Cardiac fibroblast (primary cell): ENCODE measurements at places on chromosomes 1 and 21.
A peak's percentile ranks its signal among the peaks of the same experiment; 100 is the strongest.

DNA sequence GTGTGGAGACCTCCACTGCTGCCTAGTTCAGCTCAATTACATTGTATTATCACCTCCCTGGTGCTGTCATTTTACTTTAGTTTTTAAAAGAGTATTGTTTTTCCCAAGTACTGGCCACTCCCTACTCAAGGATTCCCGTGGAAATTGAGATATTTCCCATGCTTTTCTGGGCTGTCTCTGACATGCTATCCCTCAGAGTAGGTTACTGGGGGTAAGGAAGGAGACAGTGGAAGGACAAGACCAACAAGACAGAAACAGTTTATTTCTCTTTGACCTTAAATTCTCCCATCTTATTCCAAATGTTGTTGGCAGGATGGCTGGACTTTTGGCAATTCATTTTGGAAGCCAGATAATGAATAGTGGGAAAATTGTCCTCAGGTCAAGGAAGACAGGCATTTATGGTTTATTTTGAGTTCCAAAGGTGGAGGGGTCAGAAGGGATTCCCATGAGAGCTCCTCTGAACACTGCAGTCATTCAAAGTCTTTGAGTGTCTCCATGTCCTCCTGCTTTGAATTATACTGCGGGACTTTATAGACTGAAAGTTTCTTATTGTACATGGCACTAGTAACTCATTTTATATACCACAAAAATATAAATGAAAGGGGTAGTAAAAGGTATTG lies 20.3 kb downstream of the RGS5 start:
- DNase-seq, result no peak

- DNase-seq, result no peak
Observed at GRCh38 chr1:110316735-110317134, 22.4 kb upstream of the RBM15 start.

DNA sequence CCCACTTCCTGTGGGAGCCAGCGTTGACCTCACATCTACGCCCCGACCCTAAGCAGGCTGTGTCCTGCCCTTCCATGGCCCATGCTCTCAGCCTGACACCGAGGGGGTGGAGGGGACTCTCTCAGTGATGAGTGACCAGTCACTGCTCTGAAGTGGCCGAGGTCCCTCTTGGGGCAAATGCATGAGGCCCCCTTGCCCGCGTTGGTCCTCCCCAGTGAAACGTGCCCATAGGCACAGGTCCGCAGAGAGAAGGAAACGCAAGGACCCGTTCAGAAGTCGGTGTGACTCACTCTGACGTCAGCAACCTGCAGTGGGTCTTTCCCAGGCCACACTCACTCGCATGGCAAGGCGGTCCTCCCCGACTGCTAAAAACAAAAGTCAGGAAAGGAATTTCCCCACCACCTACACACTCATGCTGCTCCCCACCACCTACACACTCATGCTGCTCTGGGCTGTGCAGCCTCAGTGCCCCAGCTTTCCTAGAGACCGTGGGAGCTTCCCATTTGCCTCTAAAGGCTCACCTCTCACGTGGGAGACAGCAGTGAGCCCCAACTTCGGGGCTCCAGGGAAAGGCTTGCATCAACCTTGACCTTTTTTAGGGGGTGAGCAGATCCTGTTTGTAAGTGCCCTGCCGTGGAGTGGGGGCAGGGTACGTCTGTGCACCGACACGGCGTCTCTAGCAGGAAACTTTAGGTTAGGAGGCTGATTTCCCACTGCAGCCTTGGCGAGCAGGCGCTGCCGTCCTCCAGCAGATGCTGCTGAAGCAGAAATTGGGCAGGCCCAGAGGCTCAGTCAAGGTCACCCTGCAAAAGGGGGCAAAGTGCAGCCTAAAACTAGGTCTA lies 11.4 kb downstream of the UBASH3A start:
- DNase-seq, result peak; percentile 7

GRCh38 chr1:78410643-78411042 lies 80.1 kb upstream of the PTGFR start:
- no peak for DNase-seq

DNA sequence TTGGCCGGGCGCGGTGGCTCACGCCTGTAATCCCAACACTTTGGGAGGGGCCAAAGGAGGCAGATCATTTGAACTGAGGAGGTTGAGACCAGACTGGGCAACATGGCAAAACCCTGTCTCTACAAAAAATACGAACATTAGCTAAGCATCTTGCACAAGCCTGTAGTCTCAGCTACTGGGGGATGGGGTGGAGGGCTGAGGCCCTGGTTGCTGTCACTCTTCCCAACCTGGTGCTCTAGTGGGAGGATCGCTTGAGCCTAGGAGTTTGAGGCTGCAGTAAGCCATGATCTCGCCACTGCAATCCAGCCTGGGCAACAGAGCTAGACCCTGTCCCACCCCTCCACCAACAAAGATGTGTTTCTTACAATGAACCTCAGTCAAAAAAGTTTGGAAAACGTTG lies 2.8 kb downstream of the PHGDH start:
- DNase-seq, result peak; percentile 3

- DNase-seq, result peak; percentile 58
Observed at GRCh38 chr1:156217871-156218270, 5.1 kb downstream of the PMF1 start.

DNA sequence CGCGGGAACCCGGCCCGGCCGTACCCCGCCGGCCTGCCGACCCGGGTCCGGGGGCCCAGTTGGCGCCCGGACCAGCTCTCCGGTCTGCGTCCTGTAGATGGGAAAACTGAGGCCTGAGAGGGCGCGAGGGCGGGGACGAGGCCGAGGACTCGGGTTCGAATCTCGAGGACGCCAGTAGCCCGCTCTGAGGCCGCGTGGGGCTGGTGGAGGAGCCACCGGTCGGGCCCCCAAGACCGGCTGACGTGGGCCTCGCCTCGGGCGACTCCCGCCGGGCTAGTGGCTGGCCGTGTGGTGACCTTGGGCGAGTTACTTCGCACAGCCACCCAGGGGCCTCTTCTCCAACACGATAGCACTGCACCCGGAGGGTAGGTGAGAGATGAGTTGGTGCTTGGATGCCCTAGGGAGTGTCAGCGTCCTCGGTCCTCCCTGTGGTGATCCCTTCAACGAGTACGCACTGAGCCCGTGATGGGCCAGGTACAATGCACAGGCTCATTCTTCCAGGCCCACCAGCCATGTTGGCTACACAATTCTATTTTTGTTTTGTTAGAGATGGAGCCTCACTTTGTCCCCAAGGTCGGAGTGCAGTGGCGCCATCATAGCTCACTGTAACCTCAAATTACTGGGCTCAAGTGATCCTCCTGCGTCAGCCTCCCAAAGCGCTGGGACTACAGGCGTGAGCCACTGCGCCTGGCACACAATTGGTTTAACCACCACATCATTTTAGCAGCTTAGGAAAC lies 404 bp upstream of the SCMH1 start:
- DNase-seq, result no peak

GRCh38 chr1:63368131-63368530 lies 704 bp downstream of the ALG6 start:
- peak; percentile 15 for DNase-seq
